ENCODE measurements at places on chromosomes 5 and 9.

DNA sequence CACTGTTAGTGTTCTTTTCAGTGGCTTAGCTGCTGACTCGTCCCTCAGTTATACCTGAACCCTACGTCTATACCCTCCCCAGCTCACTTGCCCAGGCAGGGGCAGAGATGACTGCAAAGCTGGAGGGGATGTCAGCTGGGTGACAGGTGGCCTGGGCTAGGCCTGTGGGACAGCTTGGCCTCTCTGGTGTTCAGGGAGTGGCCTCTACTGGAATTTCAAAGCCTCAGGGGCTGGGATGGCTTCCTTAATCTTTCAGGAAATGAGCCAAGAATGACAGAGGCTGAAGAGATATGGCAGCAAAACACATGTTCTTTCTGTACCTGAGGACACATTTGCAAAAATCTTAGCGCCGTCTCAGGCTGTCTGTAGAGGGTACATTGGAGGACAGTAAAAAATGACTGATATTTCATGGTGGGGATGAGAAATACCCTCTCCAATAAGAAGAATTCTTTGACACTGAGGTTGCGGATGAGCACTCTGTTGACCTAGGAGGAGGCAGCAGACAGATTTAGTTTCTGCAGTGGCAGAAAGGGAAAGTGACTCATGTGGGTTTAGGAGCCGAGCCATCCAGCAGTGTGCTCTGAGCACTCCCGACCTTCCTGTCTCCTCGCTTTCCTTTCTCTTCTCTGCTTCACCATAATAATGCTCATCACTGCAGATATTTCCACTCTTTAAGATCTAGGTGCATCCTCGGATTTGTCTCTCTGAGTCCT, 54.4 kb downstream of the ENTREP1 start:
- DNase-seq: peak; percentile 64

DNA sequence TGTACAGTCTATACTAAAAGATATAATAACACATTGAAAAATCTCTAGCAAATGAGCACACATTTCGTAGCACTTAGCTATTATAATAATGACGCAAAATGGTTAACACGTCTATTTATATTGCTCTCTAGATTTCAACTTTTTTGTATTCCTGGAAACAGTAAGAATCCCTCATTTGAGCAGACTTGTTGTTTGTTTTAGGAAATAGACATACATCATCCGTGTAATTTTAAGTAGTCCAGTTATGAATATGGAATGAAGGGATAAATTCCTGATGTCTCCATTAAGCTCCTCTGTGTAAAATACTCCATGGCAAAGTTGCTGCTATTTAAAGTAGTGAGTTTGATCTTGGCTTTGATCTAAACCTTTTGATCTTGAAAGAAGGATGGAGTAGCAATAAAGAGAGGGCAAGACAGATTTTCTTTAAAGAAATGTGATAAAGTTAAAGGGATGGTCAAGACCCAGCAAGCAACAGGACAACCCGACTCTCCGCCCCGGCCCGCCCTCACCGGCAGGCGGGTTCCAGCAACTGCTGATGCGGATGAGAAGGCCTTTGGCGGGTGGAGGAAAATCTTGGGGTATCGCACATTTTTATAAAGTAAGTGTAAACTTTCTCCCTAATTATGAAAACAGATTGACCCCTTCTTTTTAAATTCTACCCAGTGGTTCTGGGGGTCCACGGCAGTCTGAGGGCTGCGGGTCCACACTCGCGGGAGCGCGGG, 277.4 kb downstream of the AOPEP start:
- peak; percentile 86 for DNase-seq

DNA sequence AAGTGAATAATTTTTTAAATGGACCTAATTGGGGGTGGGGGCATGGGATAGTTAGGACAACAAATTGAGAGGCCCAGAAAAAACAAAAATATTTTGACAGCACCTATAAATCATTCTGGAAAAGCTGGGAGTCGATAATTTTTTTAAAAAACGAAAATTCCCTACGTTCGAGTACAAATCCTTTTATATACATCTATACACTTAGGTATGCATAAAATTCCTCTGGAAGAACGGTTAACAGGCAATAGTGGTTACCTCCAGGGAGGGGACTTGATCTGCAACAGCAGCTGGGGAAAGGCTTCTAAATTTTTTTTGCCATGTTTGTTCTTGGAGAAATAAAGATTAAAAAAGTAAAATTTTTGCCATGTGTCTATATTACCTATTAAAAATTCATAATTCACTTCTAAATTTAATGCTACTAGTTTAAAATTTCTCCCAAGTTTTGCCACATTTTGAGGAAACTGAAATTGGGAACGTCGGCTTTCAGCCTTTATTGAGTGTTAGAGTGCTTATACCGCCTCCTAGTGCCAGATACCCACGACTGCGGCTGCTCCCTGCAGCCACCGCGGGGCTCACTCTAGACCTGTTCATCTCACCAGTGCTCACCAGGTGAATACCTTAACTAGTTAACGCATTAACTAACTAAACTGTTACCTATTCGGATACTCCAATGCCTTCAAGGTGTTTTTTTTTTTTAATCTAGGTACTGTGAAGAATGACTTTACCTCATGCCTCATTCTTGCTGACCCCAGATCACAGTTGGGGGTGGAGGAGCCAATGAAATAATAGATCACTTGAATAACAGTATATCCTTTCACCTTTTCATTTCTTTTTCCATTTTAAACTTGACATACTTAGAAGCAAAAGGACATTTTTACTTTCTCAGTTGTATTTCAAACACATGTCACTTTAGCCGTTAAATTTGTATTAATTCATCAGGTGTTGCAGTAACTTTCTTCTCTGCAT, 1.8 kb upstream of the BHMT start:
- no peak for DNase-seq

DNA sequence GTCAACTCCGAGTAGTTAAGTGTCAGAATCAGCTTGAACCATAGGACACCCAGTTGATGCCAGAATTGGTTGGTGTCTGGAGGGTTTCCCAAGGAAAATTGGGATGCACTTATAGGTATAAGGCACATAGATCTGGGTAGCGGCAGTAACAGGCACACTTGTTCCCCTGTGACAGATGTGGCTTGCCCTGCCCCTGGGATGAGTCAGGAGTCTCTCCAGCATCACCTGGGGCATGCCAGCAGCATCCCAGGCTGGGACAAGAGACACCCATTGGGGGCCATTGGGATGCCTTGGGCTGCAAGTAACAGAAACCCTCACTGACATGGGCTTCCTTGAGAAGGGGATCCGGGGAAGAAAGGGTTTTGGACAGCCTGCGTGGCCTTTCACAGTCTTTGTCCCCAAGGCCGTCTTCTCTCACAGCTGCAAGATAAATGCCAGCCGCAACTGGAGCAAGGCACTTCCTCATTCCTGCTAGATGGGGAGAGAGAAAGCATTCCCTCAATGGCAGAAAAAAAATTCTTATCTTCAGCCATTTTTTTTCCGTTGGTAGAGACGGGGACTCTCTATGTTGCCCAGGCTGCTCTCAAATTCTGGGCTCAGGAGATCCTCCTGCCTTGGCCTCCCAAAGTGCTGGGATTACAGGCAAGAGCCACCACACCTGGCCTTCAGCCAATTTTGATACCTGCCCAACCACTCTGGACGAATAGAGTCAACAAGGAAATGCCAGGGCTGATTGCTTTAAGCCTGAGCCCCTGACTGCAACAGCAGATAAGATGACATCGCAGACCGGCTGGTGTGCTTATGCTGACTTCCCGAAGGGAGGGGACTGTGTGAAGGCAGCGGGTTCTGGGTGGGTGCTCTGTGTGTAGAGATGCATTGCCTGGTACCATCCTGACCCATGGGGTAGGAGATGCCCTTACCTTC, 13.3 kb upstream of the RNF130 start:
- DNase-seq: no peak

DNA sequence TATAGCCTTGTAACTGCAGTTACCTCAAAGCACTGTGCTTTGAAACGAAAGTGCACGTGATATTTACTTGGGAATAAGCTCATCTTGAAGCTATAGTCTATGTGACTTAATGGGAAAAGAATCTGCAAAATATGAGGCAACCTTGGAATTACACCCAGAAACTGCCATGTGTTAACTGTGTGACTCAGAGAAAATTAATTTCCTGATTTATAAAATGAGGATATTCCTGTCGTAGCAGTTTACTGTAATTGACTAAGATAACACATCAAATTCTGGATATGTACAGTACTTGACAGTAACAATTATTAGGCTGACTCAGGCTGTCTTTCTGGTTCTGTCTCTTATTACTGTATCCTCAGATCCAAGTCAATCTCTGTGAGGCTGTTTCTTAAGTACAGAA, 1079.9 kb upstream of the ACO1 start:
- DNase-seq: peak; percentile 33

GRCh38 chr5:132838516-132839282, 8.3 kb upstream of the SHROOM1 start:
- DNase-seq: no peak

DNA sequence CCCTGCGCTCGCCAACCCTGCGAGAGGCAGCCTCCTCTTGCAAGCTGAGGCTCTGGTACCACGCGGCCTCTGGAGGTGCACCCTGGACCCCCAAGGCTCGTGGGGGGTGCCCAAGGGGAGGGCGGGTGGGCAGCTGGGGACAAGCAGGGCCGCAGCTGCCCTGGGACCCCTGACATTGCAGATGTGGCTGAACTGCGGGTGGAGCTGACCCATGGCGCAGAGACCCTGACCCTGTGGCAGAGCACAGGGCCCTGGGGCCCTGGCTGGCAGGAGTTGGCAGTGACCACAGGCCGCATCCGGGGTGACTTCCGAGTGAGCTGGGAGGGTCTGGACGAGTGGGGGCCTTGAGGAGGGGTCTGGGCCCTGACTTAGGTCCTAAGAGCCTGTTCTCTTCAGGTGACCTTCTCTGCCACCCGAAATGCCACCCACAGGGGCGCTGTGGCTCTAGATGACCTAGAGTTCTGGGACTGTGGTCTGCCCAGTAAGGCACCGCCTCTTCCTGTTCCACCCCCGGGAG, 1.5 kb downstream of the MAMDC4 start:
- DNase-seq: no peak

DNA sequence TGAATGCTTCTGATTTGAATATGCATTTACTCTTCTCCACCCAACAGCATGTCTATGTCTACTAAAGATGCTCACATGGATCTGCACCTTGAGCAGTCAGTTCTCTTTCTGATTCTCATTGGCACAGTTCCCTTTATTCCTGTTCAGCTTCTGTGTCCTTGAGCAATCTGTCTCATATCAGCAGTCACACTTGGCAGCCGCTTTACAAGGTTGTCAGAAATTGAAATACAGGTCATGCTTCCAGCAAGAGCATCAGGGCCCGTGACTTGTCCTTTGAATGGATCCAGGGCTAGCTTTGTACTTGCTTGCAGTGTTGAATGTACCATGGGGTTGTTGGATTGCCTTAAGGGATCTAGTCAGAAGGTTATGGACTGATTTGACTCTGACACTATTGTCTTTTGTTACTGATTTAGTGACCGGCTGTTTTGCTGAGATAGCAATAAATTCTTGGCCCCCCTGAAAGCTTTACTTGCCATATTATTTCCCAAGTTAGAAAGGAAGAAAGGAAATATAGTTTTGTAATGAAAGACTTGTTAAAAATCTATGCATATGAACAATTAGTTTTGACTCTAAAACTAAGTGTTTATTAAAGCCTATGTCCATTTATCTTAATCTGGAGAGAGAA, 273.4 kb upstream of the ISL1 start:
- DNase-seq: no peak

GRCh38 chr5:125865166-125865815, 557.9 kb upstream of the GRAMD2B start:
- no peak for DNase-seq

Data from GM03348 (cell line).